ENCODE measurements at places on chromosomes 12 and 14. TPM values are rescaled to one million over a fixed set of nuclear protein-coding genes. Genes with fewer than 3 reads are reported as not detected.

- no peaks in the 10 kb centered on the region for H3K27me3 ChIP-seq
- H3K27ac ChIP-seq: no peak overlapping the region
- no peaks in the 10 kb centered on the region for H3K36me3 ChIP-seq
- DNase-seq: no peak
- H3K4me3 ChIP-seq: no peak overlapping the region
Measured at GRCh38 chr12:102429211-102430154, 50.9 kb downstream of the IGF1 start.

- no peaks in the 10 kb centered on the region for H3K4me1 ChIP-seq
- DNase-seq: no peak
- no peaks in the 10 kb centered on the region for H3K36me3 ChIP-seq
- no peaks in the 10 kb centered on the region for H3K27me3 ChIP-seq
- no peak overlapping the region for H3K4me3 ChIP-seq
Measured at GRCh38 chr14:95994593-95994928, 44.6 kb upstream of the C14orf132 start.

GRCh38 chr12:29032446-29032845 lies 116.6 kb upstream of the FAR2 start:
- H3K4me3 ChIP-seq: no peak overlapping the region
- DNase-seq: no peak
- no peaks in the 10 kb centered on the region for H3K27me3 ChIP-seq
- no peaks in the 10 kb centered on the region for H3K36me3 ChIP-seq

- no peak overlapping the region for H3K4me3 ChIP-seq
- H3K36me3 ChIP-seq: no peaks in the 10 kb centered on the region
- peaks cover 50% of the 10 kb centered on the region for H3K4me1 ChIP-seq
- no peak for DNase-seq
- H3K27me3 ChIP-seq: no peaks in the 10 kb centered on the region
- no peak overlapping the region for H3K27ac ChIP-seq
Measured at GRCh38 chr14:51331486-51332367, 91.7 kb downstream of the TMX1 start.

DNA sequence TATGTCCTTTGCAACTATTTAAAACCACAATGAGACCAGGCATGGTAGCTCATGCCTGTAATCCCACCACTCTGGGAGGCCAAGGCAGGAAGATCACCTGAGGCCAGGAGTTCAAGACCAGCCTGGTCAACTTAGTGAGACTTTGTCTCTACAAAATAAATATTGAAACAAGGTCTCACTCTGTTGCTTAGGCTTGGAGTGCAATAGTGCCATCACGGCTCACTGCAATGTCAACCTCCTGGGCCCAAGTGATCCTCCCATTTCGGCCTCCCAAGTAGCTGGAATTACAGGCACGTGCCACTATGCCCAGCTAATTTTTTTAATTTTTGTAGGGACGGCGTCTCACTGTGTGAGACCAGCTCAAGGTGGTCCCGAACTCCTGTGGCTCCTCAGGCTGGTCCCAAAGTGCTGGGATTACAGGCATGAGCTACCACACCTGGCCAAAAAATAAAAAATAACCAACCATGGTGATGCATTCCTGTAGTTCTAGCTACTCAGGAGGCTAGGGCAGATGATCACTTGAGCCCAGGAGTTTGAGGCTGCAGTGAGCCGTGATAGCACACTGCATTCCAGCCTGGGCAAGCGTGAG lies 955 bp upstream of the FITM1 start:
- no peak overlapping the region for H3K4me3 ChIP-seq
- H3K27ac ChIP-seq: no peak overlapping the region
- H3K27me3 ChIP-seq: no peaks in the 10 kb centered on the region
- no peak for DNase-seq
- H3K36me3 ChIP-seq: no peaks in the 10 kb centered on the region

DNA sequence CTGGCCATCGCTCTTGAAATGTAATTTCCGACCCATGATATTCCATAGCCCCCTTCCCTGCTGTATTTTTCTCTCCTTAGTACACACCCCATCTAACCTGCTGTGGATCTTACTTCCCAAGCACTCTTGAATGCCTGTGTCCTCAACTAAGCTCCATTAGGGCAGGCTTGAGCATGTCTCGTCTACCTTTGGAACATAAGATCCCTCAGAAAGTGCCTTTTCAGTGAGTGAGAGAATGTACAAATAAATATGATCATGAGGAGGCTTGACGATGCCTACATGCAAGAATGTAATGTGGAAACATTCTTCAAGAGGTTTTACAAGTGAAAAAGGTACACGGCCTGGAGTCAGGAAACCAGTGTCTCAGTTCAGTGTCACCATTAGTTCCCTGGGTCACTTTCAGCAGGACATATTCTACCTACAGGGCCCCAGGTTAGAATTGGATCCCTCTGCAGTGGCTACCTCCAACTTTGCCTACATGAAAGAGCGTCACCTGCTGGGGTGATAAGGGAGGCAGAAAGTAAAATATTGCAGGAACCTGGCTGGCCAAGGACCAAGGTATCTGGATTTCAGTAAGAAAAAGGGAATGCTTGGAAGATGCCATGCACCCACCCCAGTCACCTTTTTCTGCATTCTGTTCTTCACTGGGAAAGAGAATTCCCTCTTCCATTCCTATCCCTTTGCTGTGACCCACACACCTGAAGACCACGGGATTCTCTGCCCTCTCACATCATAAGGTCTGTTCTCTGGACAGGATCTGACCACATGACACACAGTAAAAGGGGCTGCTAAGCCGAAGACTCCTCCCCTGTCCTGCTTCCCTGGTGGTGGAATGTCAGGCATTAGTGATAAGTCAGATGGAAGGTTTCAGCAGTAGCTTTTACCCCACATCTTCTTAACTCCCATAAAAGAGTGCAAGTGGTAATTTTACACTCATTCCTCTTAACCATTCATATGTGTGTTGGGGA lies 24.6 kb upstream of the SERPINA1 start:
- no peaks in the 10 kb centered on the region for H3K27me3 ChIP-seq
- no peaks in the 10 kb centered on the region for H3K36me3 ChIP-seq
- H3K4me3 ChIP-seq: no peak overlapping the region
- DNase-seq: no peak
- peaks cover 12% of the 10 kb centered on the region for H3K4me1 ChIP-seq

Gene REM2
- 0.04 TPM for polyA plus RNA-seq

DNA sequence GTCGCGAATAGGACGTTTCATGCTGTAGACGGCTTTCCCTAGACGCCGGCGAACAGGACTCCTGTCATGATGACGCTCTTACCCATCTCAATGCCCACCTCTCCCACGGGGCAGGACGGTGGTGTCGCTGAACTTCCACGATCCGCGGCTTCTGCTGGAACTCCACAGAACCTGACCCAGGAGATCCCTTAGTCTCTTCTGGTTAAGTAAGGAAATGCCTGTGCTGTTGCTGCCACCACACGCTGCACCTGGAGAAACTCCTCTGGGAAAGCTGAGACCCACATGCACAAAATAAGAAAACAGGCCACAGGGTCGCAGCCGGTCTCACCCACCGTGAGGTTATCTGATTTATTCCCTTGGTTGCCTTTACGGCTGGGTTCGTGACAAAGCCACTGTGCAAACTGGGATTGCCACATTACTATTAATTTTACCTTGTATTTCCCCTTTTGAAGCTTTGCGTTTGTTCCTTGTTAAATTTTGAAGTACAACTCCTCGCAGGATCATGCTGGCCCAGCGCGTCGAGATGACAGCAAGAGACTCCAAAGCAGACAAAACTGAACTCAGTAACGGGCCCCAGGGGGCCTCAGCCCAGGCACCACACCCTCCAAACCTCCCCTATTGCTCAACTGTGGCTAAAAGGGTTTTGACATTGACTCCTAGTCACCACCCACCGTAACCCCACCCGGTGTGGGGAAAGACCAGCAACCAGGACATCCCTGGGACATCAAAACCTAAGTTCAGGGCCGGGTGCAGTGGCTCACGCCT lies 9.2 kb upstream of the MMP17 start:
- DNase-seq: no peak
- H3K27me3 ChIP-seq: no peaks in the 10 kb centered on the region
- no peak overlapping the region for H3K4me3 ChIP-seq
- no peaks in the 10 kb centered on the region for H3K4me1 ChIP-seq

DNA sequence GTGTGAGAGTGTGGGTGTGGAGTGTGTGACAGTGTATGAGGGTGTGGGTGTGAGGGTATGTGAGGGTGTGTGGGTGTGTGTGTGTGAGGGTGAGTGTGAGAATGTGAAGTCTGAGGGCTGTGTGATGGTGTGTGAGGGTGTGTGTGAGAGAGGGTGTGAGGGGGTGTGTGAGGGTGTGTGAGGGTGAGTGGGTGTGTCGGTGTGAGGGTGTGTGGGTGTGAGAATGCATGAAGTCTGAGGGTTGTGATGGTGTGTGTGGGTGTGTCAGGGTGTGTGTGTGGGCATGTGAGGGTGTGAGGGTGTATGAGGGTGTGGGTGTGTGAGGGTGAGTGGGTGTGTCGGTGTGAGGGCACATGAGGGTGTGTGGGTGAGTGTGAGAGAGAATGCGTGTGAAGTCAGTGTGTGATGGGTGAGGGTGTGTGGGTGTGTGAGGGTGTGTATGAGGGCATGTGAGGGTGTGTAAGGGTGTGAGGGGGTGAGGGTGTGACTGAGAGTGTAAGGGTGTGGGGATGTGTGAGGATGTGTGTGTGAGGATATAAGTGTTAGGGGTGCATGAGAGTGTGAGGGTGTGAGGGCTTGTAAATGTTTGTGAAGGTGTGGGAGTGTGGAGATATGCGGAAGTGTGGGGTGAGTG lies 36.4 kb downstream of the TMEM121 start:
- H3K36me3 ChIP-seq: no peaks in the 10 kb centered on the region
- H3K27ac ChIP-seq: no peak overlapping the region
- no peak overlapping the region for H3K4me3 ChIP-seq
- DNase-seq: no peak

Gene C12orf50
- polyA plus RNA-seq: not detected

DNA sequence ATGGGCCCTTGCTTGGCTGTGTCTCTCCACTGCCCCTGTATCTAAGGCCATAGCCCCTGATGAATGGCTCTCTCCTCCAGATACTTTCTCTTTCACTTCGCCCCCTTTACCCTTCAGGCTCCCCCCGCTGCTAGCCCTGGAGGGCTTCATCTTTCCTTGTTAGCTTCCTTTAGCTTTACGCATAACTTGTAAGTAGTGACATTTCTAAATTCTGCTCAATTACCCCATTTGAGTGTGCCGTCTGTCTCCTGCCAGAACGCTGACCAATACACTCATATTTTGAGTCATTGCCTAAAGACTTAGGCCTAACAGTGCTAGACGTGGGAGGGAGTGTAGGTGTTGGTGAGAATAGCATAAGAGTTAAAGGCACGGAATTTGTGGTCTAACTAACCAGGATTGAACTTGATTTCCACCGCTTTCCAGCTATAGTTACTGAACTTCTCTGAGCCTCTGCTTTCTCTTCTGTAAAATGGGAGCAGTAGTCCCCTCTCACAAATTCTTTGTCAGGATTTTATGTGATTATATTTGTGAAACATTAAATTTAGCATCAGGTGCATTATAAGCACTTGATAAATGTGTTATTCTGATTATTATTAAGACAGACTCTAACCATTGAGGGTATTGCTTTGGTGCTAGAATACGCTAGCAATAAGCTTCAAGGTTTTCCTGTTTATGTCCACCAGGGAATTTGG lies 129.3 kb downstream of the ZFP36L1 start:
- no peak overlapping the region for H3K27ac ChIP-seq
- DNase-seq: no peak
- H3K4me1 ChIP-seq: no peaks in the 10 kb centered on the region
- H3K4me3 ChIP-seq: no peak overlapping the region
- H3K36me3 ChIP-seq: no peaks in the 10 kb centered on the region
- no peaks in the 10 kb centered on the region for H3K27me3 ChIP-seq

DNA sequence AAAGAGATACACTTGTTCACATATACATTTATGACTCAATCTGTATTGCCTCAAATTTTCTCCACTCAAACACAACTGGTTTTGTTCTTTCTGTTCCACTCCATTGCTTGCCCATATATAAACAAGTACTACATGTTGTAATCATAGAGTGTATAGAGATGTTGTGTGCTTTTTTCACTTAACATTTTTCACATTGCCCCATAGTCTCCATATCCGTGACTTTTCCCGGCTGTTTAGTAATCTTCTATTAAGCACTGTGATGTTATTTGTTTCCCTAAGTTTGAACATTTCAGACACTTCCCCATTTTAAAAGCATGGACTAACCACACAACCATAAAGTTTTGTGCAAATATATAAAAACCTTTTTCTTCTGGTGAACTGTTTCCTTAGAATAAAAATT lies 45.5 kb upstream of the PTPRR start:
- H3K27me3 ChIP-seq: no peaks in the 10 kb centered on the region
- H3K27ac ChIP-seq: no peak overlapping the region
- no peak for DNase-seq
- H3K4me3 ChIP-seq: no peak overlapping the region

GRCh38 chr12:95694136-95694535 lies 96.4 kb downstream of the NTN4 start:
- no peak overlapping the region for H3K27ac ChIP-seq
- H3K4me1 ChIP-seq: no peaks in the 10 kb centered on the region
- H3K36me3 ChIP-seq: no peaks in the 10 kb centered on the region
- no peak for DNase-seq
- H3K4me3 ChIP-seq: no peak overlapping the region

Gene LRP1-AS
- polyA plus RNA-seq: not detected

DNA sequence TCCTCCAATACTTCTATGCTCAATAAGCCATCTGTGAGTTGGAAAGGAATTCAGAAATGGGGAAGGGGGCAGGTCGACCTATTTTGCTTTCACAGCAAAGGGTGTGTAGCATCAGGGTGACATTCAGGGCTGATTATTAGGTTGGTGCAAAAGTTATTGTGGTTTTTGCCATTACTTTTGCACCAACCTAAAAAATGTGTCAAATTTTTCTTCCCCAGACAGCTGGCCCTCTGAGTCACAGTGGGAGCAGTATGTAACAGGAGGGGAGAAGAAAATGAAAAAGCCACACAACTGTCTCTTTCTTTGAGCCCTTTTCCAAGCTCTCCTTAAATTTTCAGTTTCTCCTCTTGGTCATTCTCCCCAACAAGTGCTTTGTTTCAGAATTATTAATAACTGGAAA lies 47.1 kb upstream of the GZMB start:
- H3K36me3 ChIP-seq: no peaks in the 10 kb centered on the region
- DNase-seq: no peak
- H3K27ac ChIP-seq: no peak overlapping the region
- H3K4me3 ChIP-seq: no peak overlapping the region

DNA sequence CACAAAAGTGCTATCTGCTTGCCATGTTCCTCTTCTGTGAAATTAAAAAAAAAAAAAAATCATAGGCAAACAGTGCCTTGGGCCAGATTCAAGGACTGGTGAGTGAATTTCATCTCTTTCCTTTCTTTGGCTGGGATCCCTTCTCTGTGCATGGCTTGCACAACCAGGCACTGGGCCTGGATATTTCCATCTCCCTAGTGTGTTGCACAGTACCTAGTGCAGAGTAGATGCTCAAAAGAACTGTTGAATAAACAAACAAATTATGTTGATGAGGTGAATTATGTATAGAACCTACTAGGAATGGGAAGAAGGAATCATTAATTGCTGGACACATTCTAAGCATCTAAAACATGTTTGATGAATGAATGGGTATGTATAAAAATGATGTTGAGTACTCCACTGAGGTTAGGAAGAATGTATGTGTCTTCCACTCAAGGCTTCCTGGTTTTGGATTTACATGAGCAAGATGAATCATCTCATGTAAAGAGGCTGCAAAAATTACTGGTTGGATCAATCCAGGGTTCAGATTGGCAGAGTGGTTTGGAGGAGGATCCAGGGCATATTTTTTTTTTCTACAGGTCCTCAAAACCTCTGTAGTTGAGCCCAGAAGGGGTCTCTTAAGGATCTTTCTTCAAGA lies 93.2 kb downstream of the EMP1 start:
- H3K27ac ChIP-seq: no peak overlapping the region
- no peak overlapping the region for H3K4me3 ChIP-seq
- H3K27me3 ChIP-seq: no peaks in the 10 kb centered on the region
- H3K4me1 ChIP-seq: no peaks in the 10 kb centered on the region
